Ovary (tissue), 10 donors: ENCODE measurements at places on chromosomes 6 and 20. TPM values are rescaled to one million over a fixed set of nuclear protein-coding genes. Genes with fewer than 3 reads are reported as not detected.

DNA sequence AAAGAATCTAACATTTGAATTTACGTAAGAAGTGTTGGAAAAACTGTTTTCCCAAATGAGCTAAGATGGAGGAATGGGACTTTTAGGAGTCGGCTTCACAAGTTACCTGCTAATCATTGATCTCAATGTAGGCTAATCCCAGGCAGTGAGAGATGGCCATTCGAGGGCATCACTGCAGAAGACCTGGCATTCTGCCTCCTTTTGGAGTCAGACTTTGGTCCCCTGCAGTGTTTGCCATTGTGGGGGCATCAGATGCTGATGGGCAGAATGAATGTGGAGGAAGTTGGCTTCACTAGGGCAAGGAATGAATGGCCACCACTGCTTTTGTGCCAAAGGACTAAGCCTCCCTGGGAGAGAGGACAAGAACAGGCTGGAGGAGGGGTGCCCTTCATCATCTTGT is 55.7 kb upstream of the NKX2-2 start:
- no peaks in the 10 kb centered on the region for H3K4me1 ChIP-seq
- no peaks in the 10 kb centered on the region for H3K36me3 ChIP-seq
- no peak overlapping the region for H3K27ac ChIP-seq
- H3K27me3 ChIP-seq: no peaks in the 10 kb centered on the region
- no peak overlapping the region for H3K4me3 ChIP-seq

GRCh38 chr6:119960036-119960435 is 610.5 kb upstream of the MAN1A1 start:
- H3K27me3 ChIP-seq: no peaks in the 10 kb centered on the region
- no peaks in the 10 kb centered on the region for H3K4me1 ChIP-seq
- H3K36me3 ChIP-seq: no peaks in the 10 kb centered on the region

DNA sequence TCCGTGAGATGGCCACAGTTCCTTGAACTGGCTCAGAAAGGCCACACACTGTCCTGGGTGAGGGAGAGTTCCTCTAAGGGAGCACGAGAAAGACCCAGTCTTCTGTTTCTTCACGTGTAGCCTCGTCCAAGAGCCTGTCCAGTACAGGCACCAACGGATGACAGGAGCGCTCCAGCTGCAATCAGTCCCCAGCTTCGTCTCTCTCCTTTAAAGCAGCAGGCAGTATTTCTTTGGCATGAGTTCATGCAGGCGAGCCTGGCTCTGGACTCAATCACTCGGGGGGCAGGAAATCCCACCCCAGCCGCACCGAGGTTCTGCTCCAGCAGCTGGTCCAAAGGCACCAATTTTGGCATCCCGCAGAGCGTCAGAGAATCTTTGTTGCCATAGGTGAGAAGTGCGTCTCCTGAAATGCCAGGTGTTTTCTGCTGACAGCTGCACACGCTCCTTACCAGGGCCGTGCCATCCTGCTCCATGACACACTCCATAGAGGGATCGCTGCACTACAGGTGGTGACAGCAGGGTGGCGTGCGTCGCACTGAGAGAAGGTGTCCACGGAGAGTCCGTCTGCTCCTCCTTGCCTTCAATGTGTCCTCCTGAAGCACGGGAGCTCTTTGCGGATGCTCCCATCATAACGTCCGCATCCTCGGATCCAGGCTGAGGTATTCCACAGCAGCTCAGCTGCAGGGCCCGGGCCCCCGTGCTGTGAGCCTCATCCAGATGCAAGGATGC is 59.6 kb upstream of the AFDN start:
- H3K27me3 ChIP-seq: no peaks in the 10 kb centered on the region
- H3K36me3 ChIP-seq: no peaks in the 10 kb centered on the region
- H3K27ac ChIP-seq: no peak overlapping the region
- no peak overlapping the region for H3K4me3 ChIP-seq

DNA sequence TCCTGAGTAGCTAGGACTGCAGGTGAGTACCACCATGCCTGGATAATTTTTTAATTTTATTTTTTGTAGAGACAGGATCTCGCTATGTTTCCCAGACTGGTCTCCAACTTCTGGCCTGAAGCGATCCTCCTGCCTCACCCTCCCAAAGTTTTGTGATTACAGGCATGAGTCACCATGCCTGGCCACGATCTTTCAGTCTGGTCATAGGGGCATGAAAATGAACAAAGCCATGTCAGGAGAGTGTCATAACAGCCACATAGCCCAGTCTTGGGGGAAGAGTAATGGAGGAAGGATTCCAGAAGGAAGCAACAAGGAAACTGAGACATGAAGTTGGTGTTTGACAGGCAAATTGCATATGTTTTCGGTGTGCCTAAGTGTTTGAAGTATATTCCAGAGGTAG is 17.0 kb upstream of the SNX3 start:
- no peaks in the 10 kb centered on the region for H3K27me3 ChIP-seq
- H3K27ac ChIP-seq: no peak overlapping the region
- H3K4me3 ChIP-seq: no peak overlapping the region

GRCh38 chr20:25005661-25006060 is 13.1 kb upstream of the APMAP start:
- no peaks in the 10 kb centered on the region for H3K36me3 ChIP-seq
- no peaks in the 10 kb centered on the region for H3K27me3 ChIP-seq
- no peak overlapping the region for H3K4me3 ChIP-seq
- H3K27ac ChIP-seq: no peak overlapping the region
- peaks cover 4% of the 10 kb centered on the region for H3K4me1 ChIP-seq

DNA sequence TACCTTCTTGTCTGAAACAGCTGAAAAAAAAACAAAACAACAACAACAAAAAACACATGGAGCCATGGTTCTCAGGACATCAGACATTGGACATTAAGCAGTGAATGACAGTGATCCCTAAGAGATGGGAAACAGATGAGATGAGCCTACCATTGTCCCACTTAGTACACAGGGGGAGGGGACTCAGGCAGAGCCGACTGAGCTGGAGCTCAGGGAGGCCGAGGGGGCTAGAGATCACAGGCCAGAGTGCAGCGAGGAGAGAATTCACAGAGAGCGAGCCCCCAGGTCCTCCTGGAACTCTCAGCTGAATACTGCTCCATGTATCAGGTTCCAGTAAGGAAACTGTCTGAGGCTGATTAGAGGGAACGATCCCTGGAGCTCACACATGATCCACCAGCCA is 134.6 kb downstream of the GRM4 start:
- no peaks in the 10 kb centered on the region for H3K36me3 ChIP-seq
- H3K27me3 ChIP-seq: no peaks in the 10 kb centered on the region
- H3K4me3 ChIP-seq: no peak overlapping the region
- no peak overlapping the region for H3K27ac ChIP-seq

DNA sequence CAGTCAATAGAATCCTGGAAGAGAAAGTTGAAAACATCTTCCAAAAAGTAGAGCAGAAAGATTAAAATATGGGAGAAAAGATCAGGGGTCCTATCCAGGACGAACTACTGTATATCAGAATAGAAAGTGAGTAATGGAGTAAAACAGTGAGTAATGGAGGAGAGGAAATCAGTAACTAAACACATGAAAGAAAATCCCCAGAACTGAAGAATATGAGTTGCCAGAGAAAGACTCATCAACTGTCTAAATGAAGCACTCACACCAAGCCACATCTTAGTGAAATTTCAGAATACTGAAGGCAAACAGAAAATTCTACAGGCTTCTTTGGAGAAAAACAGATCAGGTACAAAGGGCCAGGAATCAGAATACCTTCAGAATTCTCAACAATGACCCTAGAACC is 14.9 kb downstream of the IL17A start:
- DNase-seq: no peak
- H3K27ac ChIP-seq: no peak overlapping the region
- H3K4me3 ChIP-seq: no peak overlapping the region
- H3K4me1 ChIP-seq: no peaks in the 10 kb centered on the region
- H3K27me3 ChIP-seq: no peaks in the 10 kb centered on the region
- no peaks in the 10 kb centered on the region for H3K36me3 ChIP-seq

DNA sequence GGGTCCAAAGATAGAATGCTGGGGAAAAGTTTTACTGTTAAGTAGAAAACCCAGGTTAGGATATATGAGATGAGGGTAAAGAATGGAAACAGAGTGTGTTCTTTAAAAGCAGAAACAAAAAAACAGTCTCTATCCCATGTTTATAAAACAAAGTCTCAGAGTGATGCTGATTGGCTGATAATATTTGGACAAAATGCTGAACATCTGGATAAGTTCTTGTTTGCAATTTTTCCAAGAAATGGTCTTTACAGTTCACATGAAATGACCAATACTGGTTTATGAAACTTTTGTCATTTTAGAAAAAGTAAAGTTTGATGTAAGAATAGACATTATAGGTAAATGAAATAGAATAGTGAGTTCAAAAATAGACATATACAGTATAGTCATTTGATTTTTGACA is 96.2 kb upstream of the EYS start:
- no peaks in the 10 kb centered on the region for H3K4me1 ChIP-seq
- H3K27me3 ChIP-seq: no peaks in the 10 kb centered on the region
- H3K4me3 ChIP-seq: no peak overlapping the region
- DNase-seq: no peak
- no peak overlapping the region for H3K27ac ChIP-seq

DNA sequence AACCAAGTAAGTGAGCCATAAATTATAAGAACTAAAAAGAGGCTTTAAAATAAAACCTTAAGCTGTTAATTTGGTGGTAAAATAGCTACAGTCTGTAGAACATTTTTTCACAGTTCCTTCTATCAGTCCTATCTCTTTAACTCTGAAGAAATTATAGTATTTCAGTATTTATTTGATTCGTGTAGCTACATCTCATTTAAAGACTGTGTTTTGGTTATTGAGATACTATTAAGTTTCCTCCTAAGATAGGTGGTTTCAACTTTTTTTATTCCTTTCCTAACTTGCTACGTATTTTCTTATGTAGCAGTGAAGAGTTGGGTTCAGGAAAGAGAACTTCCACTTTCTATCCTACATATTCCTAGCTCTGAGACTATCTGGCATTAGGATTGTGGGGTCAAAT is 97.2 kb downstream of the CD2AP start:
- DNase-seq: no peak
- no peaks in the 10 kb centered on the region for H3K36me3 ChIP-seq
- no peaks in the 10 kb centered on the region for H3K27me3 ChIP-seq
- no peak overlapping the region for H3K27ac ChIP-seq

GRCh38 chr6:13252790-13253189 is 75.5 kb downstream of the TBC1D7 start:
- no peaks in the 10 kb centered on the region for H3K4me1 ChIP-seq
- H3K4me3 ChIP-seq: no peak overlapping the region
- no peaks in the 10 kb centered on the region for H3K36me3 ChIP-seq
- no peaks in the 10 kb centered on the region for H3K27me3 ChIP-seq
- DNase-seq: no peak

- no peak overlapping the region for H3K4me3 ChIP-seq
- no peak overlapping the region for H3K27ac ChIP-seq
- no peaks in the 10 kb centered on the region for H3K36me3 ChIP-seq
- peaks cover 2% of the 10 kb centered on the region for H3K4me1 ChIP-seq
Measured at GRCh38 chr20:50855498-50856474, 60.9 kb downstream of the BCAS4 start.

- no peak overlapping the region for H3K4me3 ChIP-seq
- no peaks in the 10 kb centered on the region for H3K36me3 ChIP-seq
- no peak overlapping the region for H3K27ac ChIP-seq
- H3K27me3 ChIP-seq: no peaks in the 10 kb centered on the region
- DNase-seq: no peak
Measured at GRCh38 chr6:144123836-144124235, 26.5 kb upstream of the STX11 start.

- no peak for DNase-seq
- H3K27ac ChIP-seq: no peak overlapping the region
- H3K4me1 ChIP-seq: no peaks in the 10 kb centered on the region
- no peak overlapping the region for H3K4me3 ChIP-seq
Measured at GRCh38 chr6:154230393-154230792, 126.2 kb downstream of the IPCEF1 start.

DNA sequence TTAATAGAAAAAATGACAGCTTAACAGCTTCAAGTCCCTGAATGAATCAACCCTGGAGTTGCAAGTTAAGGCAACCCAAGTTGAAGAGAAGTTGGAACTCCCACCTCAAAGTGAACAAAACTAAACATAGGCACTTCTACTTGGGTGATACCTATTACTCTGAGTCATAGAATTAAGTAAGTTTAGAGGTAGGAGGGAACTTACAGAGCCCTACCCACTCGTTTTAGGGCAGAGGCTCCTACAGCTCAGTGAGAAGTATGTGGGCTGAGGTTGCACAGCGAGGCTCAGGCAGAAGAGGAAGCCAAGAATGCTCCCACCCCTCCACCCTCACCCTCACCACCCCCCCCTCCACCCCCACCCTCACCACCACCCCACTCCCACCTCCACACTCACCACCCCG is 42.2 kb downstream of the NFATC2 start:
- peaks cover 3% of the 10 kb centered on the region for H3K4me1 ChIP-seq
- no peaks in the 10 kb centered on the region for H3K36me3 ChIP-seq
- no peak for DNase-seq
- no peak overlapping the region for H3K27ac ChIP-seq
- H3K4me3 ChIP-seq: no peak overlapping the region

DNA sequence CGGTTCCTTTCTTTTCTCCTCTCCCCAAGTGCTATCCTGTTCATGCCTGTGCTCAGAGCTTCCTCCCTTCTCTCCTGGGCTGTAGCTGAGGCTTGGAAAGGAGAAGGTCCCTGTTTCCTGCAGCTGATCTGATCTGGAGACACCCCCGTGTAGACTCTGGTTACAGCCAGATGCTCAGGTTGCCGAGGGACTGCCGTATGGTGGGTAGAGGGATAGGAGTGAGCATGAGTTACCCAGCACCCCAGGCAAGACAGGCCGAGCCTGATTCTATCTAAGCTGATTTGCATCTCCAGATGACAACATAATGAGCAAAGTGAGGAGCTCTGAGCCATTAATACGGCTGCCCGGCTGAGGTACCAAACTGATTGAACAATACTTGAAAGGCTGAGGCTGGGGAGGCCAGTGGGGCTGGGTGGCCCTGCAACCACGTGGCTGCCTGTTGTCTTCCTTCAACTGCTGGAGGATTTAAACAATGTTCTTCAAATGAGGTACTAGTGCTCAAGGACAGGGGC is 91.8 kb downstream of the ASXL1 start:
- no peak overlapping the region for H3K4me3 ChIP-seq
- H3K27ac ChIP-seq: peak overlapping the region; percentile 36
- H3K36me3 ChIP-seq: no peaks in the 10 kb centered on the region
- no peak for DNase-seq
- H3K27me3 ChIP-seq: no peaks in the 10 kb centered on the region
- H3K4me1 ChIP-seq: peaks cover 23% of the 10 kb centered on the region

DNA sequence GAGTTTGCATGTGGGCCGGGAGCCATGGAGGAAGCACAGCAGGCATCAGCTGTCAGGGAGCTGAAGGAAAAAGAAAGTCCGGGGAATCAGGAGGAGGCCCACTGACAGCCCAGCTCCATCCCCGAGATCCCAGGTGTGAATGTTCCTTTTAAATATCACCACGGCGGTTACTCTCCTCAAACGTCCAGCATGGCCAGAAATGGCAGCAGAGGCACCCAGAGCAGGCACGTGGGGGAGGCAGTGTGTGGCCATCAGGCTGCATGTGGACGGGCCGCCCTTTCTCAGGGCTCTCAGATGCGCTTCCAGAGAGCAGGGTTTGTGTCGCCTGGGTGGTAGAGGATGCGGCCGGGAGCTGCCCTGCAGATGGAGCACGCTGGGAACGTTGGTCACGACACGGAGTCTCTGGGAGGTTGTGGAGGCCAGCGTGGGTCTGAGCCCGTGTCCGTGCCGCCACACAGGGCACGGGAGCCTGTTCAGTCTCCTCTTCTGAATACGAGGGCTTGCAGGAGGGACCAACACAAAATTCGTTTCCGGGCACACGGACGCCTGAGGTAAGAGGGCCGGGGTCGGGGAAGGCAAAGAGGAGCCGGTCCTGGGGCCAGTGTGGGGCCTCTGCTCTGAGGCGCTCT is 45.3 kb upstream of the DACT2 start:
- H3K36me3 ChIP-seq: no peaks in the 10 kb centered on the region
- peaks cover 3% of the 10 kb centered on the region for H3K4me1 ChIP-seq
- H3K27me3 ChIP-seq: no peaks in the 10 kb centered on the region

The MOXD1 gene
- 0.43 TPM for total RNA-seq

The SLC18B1 gene
- total RNA-seq: 5.8 TPM

The CLVS2 gene
- total RNA-seq: not detected

The KHDC1L gene
- total RNA-seq: not detected

The MOG gene
- total RNA-seq: not detected

The MYT1 gene
- total RNA-seq: 0.12 TPM

The SMLR1 gene
- total RNA-seq: 0.12 TPM

The LHFPL5 gene
- not detected for total RNA-seq
